ENCODE measurements at places on chromosomes 7 and 10.

- no peak for DNase-seq
Observed at GRCh38 chr7:16515785-16516685, 10.6 kb upstream of the LRRC72 start.

DNA sequence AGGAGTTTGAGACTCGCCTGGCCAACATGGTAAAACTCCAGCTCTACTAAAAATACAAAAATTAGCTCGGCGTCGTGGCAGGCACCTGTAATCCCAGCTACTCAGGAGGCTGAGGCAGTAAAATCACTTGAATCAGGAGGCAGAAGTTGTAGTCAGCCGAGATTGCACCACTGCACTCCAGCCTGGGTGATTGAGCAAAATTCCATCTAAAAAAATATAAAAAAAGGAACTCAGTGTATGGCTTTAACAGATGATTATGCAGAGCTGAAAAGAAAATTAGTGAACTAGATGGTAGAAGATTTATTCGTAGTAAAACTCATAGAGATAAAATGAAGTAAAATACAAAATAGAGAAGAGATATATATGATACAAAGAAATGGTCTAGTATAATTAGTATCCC is 12.6 kb upstream of the CNOT4 start:
- no peak for DNase-seq

DNA sequence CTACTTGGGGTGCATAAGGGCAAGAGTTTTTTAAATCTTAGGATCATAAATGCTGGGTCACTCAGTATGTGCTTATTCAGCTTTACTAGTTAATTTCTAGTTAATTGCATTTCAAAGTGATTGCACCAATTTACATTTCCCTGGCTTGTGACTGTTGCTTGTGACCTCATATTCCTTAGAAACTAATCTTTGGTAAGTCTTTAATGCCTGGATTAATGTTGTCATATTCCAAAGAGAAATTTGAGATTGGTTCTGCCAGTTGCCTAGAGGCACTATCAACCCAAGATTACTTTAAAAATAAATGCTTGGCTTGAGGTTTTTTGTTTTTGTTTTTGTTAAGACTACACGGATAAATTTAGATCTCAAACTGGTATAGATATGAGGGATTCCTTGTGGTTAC is 103.1 kb downstream of the ANK3 start:
- no peak for DNase-seq

GRCh38 chr7:36683695-36684357 is 40.5 kb downstream of the AOAH start:
- DNase-seq, result no peak

DNA sequence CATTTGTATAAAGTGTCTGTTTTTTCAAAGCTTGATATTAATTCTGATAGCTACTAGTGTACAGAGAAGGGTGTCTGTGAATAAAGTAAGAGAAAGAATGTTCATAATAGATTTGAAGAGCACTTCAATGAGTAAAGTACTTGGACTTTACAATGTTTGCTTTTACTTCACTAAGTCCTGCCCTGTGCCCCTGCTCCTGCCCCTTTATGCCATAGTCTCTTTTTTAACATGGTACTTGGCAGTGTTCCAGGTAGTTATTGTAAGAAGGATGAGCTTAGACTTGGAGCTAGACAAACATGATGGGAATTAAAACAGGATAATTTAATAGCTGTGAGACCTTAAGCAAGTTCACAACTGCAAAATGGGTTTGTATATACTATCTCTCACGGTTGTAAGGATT is 41.0 kb downstream of the ZEB1 start:
- no peak for DNase-seq

GRCh38 chr7:133978502-133979295 is 148.4 kb upstream of the LRGUK start:
- DNase-seq, result no peak

DNA sequence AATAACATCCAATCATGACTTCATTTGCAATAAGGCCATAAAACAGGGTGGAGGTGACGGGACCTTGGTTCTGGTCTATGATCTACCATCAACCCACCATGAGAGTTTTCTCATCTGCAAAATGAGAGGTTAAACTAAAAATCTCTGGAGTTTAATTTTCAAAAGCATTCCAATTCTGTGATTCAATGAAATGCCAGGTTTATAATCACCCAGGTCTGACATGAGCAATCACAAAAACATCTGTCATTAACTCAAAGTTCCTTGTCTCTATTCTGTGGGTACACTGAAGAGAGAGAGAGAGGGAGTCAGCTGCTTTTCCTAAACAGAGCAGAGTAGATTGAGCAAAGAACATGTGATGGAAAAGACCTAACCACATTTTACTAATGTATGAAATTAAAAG is 75.4 kb downstream of the NUDCD3 start:
- no peak for DNase-seq

DNA sequence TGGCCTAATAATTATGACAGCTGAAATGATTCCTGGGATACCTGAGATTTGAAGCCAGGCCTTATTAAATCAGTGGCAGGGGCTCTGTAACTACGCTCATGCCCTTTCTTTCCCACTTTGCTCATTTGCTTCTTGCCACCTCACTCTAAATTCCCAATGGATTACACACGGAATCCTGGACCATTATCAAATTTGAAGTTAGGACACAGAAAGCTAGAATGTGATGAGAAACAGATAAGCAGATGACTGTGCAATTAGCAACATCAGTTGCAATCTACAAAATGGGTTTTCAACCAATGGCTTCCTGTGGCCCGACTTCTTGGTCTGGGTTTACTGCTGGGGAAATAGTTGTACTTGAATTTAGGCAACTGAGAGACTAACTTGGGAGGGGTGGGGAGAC is 374.3 kb downstream of the INHBA start:
- no peak for DNase-seq

GRCh38 chr7:20554072-20554471 is 61.4 kb upstream of the ABCB5 start:
- no peak for DNase-seq

GRCh38 chr10:24096281-24096680 is 112.7 kb upstream of the KIAA1217 start:
- DNase-seq, result no peak

DNA sequence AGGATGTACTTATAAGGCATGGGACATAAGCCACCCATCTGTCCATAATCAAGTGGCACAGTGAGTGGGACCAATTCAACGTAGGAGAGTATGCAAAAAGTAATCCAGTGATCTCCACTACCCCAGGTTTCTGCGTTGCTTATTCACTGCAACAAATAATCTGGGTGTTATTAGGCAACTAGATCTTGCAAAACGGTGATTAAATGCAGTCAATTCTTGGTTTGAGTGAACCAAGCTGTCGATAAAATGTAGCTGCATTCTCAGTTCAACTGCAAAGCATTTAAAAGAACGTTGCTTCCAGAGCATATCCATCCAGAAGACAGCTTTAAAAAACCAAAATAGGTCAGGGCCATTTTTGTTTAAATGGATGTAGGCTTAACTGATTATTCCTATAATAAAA is 5.0 kb downstream of the LSMEM1 start:
- no peak for DNase-seq

- no peak for DNase-seq
Observed at GRCh38 chr10:59003203-59003602, 173.2 kb upstream of the PHYHIPL start.

DNA sequence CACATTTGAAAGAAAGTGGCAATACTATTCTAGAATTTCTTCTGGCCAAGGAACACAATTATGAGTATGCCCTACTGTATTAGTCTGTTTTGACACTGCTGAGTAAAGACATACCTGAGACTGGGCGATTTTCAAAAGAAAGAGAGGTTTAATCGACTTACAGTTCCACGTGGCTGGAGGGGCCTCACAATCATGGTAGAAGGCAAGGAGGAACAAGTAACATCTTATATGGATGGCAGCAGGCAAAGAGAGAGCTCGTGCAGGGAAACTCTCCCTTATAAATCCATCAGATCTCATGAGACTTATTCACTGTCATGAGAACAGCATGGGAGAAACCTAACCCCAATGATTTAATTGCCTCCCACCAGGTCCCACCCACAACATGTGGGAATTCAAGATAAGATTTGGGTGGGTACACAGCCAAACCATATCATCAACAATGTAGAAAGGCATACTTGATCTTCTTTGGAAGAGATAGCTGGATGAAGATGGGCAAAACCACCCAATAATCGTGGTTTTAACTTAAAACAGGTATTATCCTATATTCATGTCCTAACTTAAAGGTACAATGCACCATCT is 113.9 kb downstream of the ETV1 start:
- DNase-seq, result no peak

GRCh38 chr7:54839575-54840213 is 80.7 kb upstream of the SEC61G start:
- no peak for DNase-seq

- DNase-seq, result no peak
Observed at GRCh38 chr10:71344993-71345480, 26.0 kb downstream of the SLC29A3 start.

DNA sequence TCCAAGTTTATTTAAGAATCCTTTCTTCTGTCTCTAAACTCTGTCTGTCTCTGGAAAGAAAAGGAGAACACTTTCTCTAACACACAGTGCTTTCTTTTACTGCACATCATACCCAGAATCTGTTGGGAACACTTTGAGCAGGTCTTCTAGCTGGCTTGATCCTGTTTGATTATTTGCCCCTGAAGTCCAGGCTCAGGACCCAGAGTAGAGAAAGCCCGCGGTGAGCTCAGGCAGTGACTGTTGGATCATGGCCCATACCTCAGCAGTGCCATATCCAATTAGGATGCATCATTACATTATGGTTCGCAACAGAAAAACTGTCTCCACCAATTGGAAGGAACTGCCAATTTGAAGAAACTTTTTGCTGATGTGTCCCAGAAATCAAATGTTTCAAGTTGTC is 51.4 kb downstream of the ATOH7 start:
- no peak for DNase-seq

GRCh38 chr7:23759671-23760391 is 49.8 kb downstream of the STK31 start:
- no peak for DNase-seq

DNA sequence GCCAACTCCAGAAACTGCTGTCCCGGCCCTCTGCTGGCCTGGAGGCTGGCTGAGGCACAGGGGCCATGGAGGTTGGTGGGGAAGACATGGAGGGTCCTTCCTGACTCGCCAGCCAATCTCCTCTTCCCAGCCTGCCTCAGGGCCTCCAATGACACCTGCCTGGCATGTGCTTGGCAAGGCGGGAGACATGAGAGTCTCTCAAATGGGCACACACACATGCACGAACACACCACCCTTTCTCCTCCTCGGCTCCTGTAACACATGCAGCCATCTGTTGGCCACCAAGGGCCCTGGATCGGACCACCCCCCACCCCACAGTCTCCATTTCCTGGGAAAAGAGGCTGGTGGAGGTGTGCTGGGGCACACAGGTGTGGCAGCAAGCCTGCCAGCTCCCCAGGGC is 56.4 kb downstream of the YKT6 start:
- DNase-seq, result no peak

DNA sequence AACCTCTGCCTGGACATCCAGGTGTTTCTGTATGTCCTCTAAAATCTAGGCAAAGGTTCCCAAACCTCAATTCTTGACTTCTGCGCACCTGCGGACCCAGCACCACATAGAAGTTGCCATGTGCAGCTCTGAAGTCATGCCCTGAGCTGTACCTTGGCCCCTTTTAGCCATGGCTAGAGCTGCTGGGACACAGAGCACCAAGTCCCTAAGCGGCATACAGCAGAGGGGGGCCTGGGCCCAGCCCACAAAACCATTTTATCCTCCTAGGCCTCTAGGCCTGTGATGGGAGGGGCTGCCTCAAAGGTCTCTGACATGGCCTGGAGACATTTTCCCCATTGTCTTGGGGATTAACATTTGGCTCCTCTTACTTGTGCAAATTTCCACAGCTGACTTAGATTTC is 14.6 kb downstream of the TMEM243 start:
- DNase-seq, result no peak

DNA sequence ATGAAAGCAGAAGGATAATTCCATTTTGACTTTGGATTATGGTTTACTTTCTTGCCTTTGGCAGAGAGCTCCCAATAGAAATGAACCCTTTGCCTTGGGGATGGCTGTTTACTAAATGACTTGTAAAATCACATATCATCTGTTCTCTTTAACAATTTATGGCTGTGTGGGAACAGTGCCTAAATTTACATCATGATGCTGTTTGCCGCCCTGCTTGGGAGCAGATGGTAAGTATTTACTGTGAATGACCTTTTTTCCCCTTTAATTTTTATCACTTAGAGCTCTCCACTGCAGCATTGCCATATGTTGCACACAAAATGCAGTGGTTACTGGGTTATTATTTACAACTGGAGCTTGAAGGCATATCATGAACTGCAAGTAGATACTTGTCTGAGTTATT is 13.4 kb downstream of the HEPACAM2 start:
- no peak for DNase-seq

- no peak for DNase-seq
Observed at GRCh38 chr10:11446133-11446532, 165.3 kb downstream of the USP6NL start.

DNA sequence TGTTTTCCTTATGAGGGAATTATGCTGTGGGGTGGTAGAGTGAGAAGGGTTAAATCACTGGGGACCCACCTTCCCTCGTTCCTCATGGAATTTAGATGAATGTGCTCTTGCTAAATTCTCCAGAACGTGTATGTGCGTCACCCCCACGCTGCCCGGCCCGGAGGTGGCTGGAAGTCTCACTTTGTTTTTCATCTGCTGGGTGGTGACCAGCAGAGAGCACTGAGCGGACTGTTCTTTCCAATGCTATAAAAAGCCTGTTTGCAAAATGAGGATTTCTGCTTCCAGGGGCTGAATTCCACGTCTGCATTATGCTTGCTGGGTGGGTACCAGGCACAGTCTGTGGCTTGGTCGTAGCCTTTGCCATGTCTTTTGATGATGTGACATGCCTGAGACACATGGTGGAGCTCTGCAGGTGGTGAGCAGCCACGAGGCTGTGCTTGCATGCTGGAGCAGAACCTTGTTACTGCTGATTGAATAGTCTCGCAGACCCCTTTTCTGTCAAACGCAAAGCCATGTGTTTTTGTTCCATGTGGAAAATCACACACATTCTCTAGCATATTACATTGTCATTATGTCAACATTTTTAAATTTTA is 31.9 kb upstream of the INSYN2A start:
- DNase-seq, result no peak

DNA sequence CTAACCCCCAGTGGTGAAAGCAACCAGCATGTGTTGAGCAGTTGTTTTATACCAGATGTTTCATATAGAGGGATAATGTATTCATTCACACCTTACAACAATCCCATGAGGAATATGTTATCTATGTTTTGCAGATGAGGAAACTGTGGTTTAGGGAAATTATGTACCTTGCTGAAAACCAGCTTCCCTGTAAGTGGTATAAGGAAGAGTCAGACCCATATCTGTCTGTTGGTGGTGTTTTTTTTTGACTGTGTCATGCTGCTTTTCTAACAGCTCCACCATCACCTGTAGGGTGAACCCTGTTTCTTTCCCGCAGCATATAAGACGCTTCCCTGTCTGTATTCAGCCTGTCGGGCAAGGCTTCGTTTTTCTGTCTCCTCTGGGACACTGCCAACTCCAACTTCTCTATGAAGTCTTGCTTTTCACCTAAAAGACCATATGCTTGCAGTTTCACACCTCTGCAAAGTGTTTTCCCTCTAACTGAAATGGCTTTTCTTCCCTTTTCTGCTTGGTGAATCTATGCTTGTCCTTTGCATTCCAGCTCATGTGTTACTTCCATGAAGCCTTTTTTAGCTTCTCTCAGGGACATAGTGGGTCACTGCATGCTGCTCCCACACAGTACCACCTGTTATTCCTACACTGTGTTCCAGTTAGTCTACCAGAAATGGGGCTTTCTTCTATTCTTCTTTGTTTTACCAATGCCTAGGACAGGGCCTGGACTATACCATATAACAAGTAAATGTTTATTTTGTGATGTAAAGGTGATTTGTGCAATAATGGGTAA is 92.8 kb downstream of the ST7 start:
- DNase-seq, result no peak

GRCh38 chr7:130349911-130350782 is 5.5 kb downstream of the CPA5 start:
- no peak for DNase-seq

GRCh38 chr10:119398996-119399395 is 143.5 kb downstream of the RGS10 start:
- DNase-seq, result no peak
